ENCODE measurements at places on chromosomes 1 and 21.

GRCh38 chr1:92310185-92310597, 11.3 kb downstream of the RPAP2 start:
- DNase-seq = no peak

DNA sequence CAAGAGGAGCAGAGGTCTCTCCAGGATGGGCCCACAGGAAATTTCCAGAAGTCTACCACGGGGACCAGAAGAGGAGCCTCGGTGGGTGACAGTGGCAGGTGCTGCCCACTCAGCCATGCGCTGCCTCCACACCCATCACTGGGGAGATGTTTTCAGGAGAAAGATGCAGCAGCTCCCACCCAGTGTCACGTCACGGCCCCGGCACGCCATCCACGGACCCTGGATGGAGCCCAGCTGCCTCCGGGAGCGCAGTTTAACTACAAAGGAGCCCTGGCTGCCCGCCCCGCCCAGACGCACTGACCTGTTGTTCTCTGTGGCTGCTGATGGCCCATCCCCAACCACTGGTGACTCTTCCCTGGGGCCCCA, 6.8 kb downstream of the TSPEAR start:
- DNase-seq = no peak

GRCh38 chr1:76862447-76862846, 4.8 kb upstream of the ST6GALNAC5 start:
- no peak for DNase-seq

GRCh38 chr1:156492591-156493080, 7.9 kb downstream of the MEF2D start:
- no peak for DNase-seq

- DNase-seq = no peak
Observed at GRCh38 chr21:19402870-19403269, 999.3 kb upstream of the TMPRSS15 start.

DNA sequence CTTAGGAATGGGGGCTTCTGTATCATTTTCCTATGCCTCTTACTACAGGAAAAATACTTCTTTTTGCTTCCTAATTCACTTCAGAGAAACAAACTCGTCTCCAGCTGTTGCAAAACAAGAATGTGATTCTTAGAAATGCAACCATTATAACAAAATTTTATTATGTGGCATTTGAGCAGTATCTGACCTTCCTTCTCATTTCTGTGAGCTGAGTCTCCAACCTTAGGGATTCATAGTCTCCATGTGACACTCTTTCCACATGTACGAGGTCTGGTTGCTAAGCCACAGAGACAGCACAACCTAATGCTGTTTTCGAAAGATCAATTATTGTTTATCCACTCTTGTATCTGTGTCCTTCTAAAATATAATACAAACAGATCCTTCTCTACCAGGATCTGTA, 75.3 kb upstream of the RGS4 start:
- no peak for DNase-seq

GRCh38 chr1:206716870-206717673, 32.4 kb downstream of the MAPKAPK2 start:
- no peak for DNase-seq

DNA sequence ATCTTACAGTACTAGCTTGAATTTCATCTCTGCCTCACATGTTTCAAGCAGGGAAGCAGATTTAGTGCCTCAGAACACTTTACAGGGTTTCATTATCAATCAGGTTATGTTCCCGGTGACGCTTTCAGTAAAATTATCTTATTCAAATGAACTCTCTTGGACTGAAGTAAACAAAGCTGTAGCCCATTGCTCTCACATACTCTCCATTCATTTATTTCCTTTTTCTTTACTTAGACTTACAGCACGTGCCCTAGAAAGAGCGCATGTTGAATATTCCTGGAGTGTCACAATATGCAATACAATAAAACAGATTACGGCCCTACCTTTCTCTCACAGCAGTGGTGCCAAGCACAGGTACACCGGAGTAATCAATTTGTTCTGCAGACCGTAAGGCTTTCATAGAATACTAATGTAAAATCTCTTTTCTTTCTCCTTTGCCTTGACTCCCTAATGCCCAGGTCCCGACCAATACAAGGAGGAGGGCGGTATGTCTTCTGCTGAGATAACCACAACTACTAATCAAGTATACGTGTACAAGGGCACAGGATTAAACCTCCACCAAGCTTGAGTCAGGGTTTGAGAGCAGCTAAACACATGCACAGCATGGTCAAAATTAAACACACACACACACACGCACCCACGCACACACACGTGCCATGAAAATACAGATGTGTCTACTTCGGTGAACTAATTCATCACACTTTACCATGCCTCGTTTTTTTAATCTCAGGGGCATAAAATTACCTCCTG, 62.8 kb downstream of the NRIP1 start:
- no peak for DNase-seq

DNA sequence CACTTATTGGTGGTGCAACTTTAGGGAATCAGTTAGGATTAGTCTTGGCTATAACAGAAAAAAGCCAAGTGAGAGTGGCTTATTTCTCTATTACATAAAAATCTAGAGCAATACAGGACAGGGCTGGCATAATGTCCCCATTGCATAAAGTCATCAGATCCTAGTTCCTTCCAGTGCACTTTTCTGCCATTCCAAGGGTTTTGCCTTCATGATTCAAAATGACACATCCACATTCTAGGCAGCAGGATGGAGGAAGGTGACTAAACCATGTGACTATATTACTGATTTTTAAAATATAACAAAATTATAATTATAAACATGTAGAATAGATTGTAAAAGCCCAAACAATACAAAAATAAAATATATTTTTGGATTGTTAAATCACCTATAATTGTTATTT, 18.8 kb downstream of the JUN start:
- no peak for DNase-seq

DNA sequence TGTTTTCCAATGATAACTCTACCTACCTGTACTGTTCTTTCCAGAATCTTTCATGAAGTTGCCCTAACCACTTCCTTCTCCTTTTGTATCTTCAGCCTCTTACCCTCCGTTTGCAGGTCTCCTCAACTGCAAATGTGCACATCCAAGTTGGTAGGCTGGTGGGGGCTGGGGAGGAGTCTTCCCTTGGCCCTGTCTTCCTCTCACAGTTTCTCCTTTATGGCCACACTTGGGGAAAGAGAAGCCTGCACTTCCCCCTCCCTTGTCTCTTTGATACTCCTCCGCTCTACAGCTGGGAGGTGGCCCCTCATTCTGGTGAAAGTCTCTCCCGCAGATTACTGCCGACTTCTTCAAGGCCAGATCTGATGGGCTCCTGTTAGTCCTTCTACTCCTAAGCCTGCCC, 26.9 kb upstream of the GPR88 start:
- no peak for DNase-seq

DNA sequence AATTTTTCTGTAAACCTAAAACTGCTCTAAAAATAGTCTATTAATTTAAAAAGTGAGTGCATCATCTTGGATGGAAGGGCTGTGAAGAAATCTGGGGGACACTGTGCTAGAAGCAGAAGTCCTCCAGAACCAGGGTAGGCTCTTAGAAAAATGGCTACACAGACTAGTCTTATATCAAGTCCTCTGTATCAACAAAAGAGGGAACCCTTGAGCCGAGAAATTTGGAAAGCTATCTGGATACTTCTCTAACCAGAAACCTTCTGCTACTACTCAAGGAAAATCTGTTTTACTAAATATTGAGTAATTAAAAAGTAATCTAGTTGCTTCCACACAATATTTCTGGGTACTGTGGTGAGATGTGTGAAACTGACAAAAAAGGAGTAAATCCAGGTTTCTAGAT, 92.1 kb downstream of the WDR3 start:
- no peak for DNase-seq

DNA sequence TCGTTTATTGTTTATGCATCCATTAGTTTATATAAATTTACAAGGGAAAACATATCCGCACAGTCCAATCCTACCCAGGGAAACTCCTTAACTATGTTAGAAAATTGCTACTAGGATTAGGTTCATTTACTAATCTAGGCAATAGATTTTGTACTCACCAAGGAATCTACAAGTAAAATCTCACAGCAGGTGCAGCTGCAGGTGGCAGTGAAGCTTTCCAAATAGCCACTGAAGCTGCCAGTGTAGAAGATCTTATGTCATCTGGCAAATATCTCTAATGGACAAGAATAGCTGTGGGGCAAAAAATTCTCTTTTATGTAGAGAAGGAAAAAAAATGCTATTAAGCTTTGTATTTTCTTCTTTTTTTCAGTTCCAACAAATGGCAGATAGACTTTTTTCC, 963.4 kb upstream of the ADGRL4 start:
- no peak for DNase-seq

- DNase-seq = no peak
Observed at GRCh38 chr1:201385299-201385891, 7.9 kb upstream of the TNNT2 start.

GRCh38 chr1:40592107-40592803, 60.8 kb downstream of the ZNF684 start:
- no peak for DNase-seq

DNA sequence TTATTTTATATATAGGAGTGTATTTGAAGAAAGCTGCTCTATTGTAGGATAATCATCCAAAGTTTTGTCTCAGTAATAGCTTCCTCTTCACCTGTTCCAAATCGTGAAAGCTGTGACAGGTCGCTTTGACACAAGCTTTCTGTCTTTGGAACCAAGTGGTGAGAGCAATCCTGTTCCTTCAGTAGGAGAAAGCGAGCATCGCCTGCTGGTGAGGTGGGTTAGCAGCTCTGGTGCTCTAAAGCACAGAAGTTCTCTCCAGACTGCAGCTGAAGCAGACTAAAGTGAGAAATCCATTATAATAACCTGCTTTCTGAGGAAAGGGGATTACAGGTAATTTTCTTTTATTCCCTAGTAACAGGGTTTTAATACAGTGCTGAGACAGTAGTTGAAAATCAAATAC, 803.8 kb downstream of the ADGRL2 start:
- no peak for DNase-seq

- DNase-seq = no peak
Observed at GRCh38 chr1:10936998-10937901, 75.2 kb upstream of the TARDBP start.

DNA sequence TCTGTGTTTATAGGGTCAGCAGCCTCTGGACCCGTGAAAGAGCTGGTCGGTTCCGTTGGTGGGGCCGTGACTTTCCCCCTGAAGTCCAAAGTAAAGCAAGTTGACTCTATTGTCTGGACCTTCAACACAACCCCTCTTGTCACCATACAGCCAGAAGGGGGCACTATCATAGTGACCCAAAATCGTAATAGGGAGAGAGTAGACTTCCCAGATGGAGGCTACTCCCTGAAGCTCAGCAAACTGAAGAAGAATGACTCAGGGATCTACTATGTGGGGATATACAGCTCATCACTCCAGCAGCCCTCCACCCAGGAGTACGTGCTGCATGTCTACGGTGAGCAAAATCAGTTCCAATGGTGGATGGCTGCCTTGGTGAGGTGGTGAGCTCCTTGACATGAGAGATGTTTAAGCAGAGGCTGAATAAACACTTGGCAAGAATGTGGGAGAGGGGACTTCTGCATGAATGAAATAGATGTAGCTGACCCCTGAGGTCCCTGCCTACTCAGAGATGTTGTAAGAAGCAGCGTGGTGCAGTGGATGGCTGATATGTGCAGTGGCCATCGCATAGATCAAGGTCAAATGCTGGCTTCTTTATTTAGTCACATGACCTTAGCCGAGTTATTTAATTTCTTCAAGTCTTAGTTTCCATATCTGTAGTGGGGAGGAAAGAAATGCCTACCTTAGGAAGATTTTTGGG, 9.3 kb downstream of the SLAMF7 start:
- DNase-seq = no peak

GRCh38 chr1:98098473-98098872, 177.6 kb upstream of the DPYD start:
- no peak for DNase-seq

GRCh38 chr1:228902781-228903433, 167.6 kb downstream of the RHOU start:
- DNase-seq = no peak

GRCh38 chr1:34166191-34166624, 1.2 kb upstream of the CSMD2 start:
- DNase-seq = no peak

- DNase-seq = no peak
Observed at GRCh38 chr1:38867208-38867607, 5.9 kb downstream of the MYCBP start.

- DNase-seq = no peak
Observed at GRCh38 chr1:228277491-228278431, 69.9 kb downstream of the OBSCN start.

- DNase-seq = no peak
Observed at GRCh38 chr1:216207154-216207553, 216.1 kb downstream of the USH2A start.

DNA sequence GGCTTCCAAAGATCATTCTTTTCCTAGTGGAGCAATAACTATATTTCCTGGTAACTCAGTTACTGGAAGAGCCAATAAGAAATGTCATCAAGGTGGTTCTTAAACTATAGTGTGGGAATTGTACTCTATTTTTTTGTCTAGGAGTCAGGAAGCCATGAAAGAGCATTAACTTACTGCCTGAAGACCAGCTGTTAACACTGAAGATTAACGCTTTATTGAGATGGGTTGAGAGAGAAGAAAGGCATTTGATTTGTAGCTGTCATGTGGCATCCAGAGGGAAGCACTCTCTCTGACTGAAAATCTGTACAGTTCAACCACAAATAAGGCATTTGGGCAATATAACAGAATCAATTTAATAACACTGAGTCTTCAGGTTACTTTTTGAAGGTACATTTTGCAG, 76.0 kb downstream of the DNM3 start:
- DNase-seq = no peak

GRCh38 chr1:82108843-82109242, 308.1 kb downstream of the ADGRL2 start:
- no peak for DNase-seq

GRCh38 chr1:48793863-48794262, 17.2 kb upstream of the BEND5 start:
- no peak for DNase-seq

DNA sequence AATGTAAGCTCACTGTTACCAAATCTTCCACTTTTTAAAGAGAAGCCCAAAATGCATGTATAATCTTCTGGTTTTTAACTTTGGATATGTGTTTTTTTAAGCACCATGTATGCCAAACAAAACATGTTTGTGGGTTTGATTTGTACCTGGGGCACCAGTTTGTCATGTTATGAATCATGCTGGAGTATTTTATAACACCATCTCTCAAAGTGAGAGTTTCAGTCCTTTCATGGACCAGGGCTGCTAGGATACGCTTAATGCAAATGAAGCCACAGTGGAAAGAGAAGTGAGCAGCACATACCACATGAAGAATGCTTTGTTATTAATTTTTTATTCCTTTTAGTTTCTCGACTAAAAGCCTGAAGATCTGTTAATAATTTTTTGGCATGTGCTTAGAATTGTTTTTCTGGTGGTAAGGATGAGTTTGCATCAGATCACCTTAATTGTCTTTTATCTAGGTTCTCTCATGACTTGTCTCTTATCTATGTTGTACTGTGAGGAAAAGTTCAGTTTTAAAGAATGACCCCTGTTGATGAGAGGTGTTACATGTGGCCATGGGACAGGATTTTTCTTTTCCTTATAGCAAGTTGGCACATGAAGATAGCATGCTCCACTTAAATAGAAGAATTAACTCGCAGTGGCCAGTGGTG, 2.0 kb upstream of the RABGAP1L start:
- no peak for DNase-seq

GRCh38 chr1:10057343-10057742, 24.6 kb downstream of the UBE4B start:
- no peak for DNase-seq
